ENCODE measurements at places on chromosomes 3 and 15. TPM values are rescaled to one million over a fixed set of nuclear protein-coding genes. Genes with fewer than 3 reads are reported as not detected.

DNA sequence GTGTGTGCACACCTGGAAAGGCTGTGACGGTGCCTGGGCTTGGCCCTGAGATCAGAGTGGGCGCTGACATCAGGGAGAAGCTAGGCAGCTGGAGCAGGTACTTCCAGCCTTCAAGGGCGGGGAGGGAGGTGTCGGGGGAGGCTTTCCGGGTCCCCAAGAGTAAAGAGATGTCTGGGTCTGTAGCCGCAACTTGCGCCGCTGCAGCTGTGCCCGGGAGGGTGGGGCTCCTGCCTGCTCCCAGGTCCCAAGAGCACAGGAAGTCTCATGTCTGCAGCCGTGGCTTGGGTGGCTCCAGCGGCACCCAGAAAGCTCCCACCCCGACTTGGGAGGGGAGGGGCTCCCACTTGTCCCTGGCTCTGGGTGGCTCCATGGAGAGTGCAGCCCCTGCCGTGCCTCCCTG is 103.2 kb upstream of the BNIP2 start:
- DNase-seq, result peak; percentile 17

DNA sequence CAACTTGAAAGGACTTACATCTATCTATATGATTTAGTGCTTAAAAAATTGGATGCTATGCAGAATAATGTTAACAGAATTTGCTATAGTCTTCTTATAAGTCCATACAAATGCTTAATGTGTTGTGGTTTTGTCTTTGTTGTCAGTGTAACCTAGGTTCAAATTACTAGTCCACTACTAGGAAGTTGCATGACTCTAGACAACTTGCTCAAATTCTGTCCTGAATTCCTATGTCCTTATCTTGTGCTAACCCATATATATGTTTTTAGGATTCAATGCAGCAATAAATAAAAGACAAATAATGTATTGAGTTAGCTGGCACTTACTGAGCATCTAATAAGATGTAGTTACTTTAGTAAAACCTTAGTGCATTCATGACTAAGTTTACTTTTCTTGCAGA is 276.5 kb upstream of the KCNMB2 start:
- no peak for DNase-seq

DNA sequence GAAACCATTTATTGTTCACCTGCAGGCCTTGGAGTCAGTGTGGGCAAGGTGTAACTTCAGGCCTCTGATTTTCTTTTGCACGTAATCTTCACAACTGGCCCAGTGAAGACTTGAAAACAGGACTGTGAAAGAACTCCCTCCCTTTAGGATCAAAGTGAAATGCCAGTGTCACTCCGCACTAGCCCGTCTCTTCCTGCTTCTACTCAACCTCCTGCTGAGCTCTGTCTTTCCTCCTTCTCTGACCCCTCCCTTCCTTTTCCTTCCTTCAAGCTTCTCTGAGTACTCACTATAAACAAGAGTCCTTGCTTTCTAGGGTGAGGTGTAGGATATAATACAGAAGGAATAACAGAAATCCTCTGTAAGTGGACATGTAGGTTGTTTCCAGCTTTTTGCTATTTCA is 28.5 kb downstream of the TMEM41A start:
- no peak for DNase-seq

- DNase-seq, result no peak
These were observed 20.9 kb upstream of the MUC20 start for GRCh38 chr3:195699860-195700259.

GRCh38 chr3:64195789-64196188 is 29.5 kb downstream of the PRICKLE2 start:
- DNase-seq, result no peak

DNA sequence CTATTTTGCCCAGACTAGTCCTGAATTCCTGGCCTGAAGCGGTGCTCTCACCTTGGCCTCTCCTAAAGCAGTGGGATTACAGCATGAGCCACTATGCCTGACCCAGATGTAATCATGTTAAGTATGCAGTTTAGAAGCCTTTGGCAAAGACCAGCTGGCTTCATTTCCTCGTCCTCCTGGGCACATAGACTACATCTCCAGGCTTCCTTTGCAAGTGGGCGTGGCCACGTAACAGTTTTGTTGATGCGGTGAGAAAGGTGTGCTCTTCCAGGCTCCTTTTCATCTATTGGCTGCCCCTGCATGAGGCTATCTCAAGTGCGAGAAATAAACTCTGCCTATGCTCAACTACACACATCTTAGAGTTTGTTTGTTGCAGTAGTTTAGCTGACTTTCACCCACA is 13.0 kb downstream of the SV2B start:
- no peak for DNase-seq

DNA sequence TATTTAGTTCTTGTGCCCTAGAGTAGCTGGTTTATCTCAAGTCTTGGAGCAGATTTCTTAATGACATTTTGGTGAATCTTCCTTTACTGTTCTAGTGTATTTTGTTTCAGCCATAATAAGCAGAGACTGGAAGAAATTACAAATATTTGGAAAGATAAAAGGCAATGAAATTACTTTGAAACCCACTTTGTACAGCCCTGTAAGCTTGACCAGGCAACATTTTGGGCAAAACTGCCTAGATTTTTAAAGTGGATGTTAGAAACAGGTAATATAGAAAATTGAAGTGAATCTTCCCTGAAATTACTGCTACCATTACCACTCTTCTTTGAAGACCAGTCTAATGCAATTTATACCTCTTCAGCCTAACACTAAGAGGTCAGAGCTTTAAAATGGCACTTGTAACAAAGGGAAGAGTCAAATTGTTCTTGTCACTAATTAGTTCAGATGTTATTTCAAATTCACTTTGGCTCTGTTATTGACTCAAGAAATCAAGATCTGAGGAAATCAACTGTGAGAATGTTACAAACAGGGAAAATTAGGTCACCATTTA is 589.4 kb downstream of the NLGN1 start:
- no peak for DNase-seq

DNA sequence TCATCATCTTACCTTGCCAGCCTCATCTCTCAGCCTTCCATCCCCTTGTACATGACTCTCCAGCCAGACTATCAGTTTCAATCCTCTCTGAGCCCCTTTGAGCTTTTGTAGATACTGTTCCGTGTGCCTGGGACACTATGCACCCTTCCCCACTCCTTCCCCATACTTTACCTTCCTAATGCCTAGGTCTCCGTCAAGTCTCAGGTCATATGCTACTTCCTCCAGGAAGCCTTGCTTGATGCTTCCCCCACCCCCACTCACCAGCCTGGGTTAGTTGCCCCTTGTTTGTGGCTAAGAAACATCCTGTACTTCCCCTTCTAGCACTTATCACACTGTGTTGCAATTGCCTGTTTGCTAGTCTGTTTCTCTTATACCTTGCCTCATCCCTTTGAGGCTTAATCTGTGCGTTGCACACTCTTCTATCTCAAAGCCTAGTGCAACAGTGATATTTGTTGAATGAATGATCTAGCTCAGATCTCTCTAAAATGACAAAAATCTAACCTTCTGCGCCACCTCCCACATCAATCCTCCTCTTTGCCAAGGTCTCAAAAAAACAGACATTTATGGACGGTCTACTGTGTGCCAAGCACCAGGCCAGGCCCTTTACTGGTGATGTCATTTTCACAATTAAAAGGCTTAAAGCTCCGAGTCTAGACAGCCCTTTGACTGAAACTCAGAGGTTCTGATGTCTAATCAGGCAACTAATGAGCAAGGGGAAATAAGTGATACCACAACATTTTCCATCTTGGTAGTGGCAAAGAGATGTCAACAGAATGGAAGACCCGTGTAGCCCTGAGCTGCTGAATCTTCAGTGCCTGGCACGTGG is 6.5 kb upstream of the USP3 start:
- DNase-seq, result peak; percentile 82

GRCh38 chr3:134291319-134292254 is 40.9 kb upstream of the RYK start:
- DNase-seq, result no peak

DNA sequence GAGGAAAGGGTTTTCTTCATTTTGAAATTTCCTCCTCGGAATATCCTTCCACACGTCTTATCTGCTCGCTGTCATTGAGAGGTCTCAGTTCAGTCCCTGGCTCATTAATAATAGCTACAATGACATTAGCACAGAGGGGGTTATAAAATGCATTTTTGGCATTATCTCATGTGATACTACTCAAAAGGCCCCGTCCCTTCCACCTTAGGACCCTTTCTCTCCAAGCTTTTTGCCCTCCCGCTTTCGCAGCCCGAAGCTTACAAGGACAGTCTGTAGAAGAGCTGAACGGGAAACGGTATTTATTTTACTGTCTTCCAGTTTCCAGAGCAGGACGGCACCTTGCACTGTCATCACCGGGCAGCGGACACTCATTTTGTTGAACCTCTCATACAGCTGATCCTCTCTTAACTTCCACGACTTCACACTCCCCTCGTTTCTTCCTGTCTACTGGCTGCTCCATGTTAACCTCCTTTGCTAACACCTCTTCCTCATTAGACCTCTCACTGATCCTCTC is 5.6 kb upstream of the PLEKHO2 start:
- no peak for DNase-seq

GRCh38 chr3:184099806-184100686 is 3.2 kb downstream of the HTR3E start:
- no peak for DNase-seq

DNA sequence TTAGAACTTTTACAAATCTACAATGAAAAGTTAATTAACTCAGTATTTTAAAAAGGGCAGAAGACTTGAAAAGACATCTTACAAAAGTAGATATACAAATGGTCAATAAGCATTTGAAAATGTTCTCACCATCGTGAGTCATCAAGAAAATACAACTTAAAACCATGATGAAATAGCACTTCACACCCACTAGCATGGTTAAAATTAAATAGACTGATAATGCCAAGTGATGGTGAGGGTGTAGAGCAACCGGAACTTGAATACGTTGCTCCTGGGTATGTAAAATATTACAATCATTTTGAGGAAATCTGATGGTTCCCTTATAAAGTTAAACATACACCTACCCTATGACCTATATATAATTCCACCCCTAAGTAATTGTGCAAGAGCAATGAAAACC is 319.8 kb upstream of the UMPS start:
- no peak for DNase-seq

DNA sequence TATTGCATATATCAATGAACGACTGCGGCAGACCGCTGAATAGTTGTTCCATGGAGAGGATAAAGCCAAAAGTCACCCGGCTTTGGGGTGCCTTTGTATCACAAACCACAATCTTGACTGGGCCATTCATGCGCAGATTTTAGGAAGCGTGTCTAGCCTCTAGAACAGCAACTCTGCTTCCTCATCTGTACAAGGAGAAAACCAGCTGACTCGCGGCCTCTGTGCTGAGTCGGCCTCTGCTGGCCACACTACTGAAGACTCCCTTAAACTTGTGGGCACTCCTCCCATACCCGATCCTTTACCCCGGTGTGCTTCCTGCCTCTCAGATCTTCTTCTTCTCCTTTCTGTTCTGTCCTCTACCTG is 872 bp downstream of the DLEC1 start:
- DNase-seq, result peak; percentile 62

- DNase-seq, result no peak
These were observed 1.4 kb downstream of the PCCB start for GRCh38 chr3:136251511-136251910.

DNA sequence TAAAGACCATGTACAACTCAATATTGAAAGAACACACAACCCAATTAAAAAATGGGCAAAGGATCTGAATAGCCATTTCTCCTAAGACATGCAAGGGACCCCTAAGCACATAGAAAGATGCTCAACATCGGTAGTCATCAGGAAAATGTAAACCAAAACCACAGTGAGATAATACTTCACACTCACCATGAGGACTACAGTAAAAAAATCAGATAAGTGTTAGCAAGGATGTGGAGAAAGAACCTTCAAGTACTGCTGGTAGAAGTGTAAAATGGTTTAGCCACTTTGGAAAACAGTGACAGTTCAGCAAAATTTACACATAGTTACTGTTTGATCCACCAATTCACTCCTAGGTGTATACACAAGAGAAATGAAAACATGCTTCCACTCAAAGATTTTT is 30.1 kb upstream of the XIRP1 start:
- no peak for DNase-seq

- DNase-seq, result no peak
These were observed 48.0 kb downstream of the KLF15 start for GRCh38 chr3:126309165-126309564.

DNA sequence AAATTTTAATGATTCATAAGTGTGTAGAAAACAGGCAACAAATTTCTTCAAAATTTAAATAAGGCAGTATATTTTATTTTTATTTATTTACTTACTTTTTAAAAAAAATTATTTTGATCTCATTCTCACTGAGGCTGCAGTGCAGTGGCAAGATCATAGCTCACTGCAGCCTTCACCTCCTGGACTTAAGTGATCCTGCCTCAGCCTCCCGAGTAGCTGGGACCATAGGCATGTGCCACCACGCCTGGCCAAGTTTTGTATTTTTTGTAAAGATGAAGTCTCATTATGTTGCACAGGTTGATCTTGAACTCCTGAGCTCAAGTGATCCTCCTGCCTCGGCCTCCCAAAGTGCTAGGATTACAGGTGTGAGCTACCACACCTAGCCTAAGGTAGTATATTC is 61.2 kb upstream of the XRN1 start:
- DNase-seq, result peak; percentile 11

DNA sequence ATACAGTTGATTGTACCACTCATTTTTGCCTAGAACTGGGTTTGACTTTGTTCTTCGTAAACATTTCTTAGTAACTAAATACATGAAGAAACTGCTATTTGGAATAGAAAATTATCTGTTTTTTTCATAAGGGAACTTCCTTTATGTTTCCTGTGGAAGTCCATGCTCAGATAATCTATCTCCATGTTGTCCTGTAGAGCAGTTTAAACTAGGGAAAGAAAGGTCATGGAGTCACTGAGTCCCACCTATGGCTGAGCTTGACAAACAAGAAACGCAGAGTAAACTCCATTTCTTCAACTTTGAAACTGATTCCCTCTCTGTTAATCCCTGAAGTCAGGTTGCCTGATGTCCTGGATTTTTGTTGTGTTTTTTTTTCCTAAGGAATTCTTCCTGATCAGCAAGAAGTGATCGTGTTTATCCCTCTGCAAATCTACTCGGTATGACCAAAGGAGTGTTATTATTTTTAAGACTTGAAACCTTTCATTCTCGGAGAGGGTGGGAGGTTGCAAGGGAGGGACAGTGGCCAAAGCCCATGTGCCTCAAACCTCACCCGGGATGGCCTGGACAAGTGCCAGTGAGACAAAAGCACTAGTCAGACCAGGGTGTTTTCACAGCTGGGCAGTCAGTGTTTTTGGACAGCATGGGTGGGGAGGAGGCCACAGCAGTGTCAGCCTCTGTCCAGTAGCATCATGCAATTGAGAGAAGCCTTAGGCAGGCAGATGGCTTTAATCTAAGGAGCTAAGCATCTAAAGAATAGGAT is 129.8 kb upstream of the PHLDB2 start:
- DNase-seq, result no peak

- DNase-seq, result no peak
These were observed 56.5 kb downstream of the NEK11 start for GRCh38 chr3:131082871-131083863.

ANKDD1A gene
- total RNA-seq, result 3.4 TPM

RARB gene
- total RNA-seq, result not detected

GPR62 gene
- not detected for total RNA-seq

GABRR3 gene
- total RNA-seq, result not detected

GP5 gene
- 0.72 TPM for total RNA-seq

MEGF11 gene
- total RNA-seq, result not detected

SI gene
- not detected for total RNA-seq

CACNA2D3 gene
- total RNA-seq, result not detected

EXOSC7 gene
- total RNA-seq, result 80.7 TPM

CHST2 gene
- 6.9 TPM for total RNA-seq

ZNF621 gene
- total RNA-seq, result 19.1 TPM

RBP2 gene
- not detected for total RNA-seq

THSD4 gene
- not detected for total RNA-seq

MCTP2 gene
- total RNA-seq, result 16.2 TPM

B3GNT5 gene
- 25.8 TPM for total RNA-seq

DZIP1L gene
- not detected for total RNA-seq

DAZL gene
- total RNA-seq, result not detected

CAV3 gene
- total RNA-seq, result not detected

CCR5 gene
- total RNA-seq, result 1.7 TPM

Measured in activated CD8-positive, alpha-beta T cell treated with anti-CD3 and anti-CD28 coated beads for 36 hours (primary cell).